ENCODE measurements at places on chromosomes 4 and X. TPM values are rescaled to one million over a fixed set of nuclear protein-coding genes. Genes with fewer than 3 reads are reported as not detected.

GRCh38 chrX:155094468-155095061, 23.3 kb downstream of the BRCC3 start:
- peaks cover 2% of the 10 kb centered on the region for H3K4me1 ChIP-seq
- DNase-seq: peak; percentile 73
- peaks cover 27% of the 10 kb centered on the region for H3K36me3 ChIP-seq
- no peak overlapping the region for H3K4me3 ChIP-seq
- no peak overlapping the region for H3K27ac ChIP-seq

DNA sequence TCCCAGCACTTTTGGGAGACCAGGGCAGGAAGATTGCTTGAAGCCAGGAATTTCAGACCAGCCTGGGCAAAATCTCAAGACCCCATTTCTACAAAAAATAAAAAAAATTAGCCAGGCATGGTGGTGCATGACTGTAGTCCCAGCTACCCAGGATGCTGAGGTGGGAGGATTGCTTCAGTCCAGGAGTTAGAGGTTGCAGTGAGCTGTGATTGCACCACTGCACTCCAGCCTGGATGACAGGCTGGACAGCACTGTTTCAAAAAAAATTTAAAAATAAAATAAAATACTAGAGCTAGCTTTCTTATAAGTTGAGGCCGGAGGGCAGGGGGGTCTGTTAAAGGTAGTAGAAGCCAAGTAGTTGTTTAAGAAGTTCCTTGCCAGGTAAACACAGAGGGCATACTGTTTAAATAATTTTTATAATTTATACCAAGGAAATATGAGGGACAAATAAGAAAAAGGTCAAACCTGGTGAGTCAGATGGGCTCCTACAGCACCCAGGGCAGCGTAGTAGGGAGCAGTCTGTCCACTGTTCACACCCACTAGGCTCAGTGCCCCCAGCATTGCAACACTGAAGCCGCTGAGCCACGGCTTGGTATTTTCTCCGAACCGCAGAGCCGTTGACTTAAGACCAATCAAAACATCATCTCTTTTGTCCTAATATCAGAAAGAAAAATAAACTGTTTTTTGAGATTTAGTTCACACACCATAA, 17.3 kb downstream of the COQ2 start:
- no peak for DNase-seq
- H3K36me3 ChIP-seq: peaks cover 42% of the 10 kb centered on the region
- no peaks in the 10 kb centered on the region for H3K27me3 ChIP-seq
- H3K27ac ChIP-seq: no peak overlapping the region

Gene PPP4R3C
- total RNA-seq: not detected

- H3K4me3 ChIP-seq: no peak overlapping the region
- H3K4me1 ChIP-seq: no peaks in the 10 kb centered on the region
- no peaks in the 10 kb centered on the region for H3K27me3 ChIP-seq
- H3K36me3 ChIP-seq: no peaks in the 10 kb centered on the region
Measured at GRCh38 chr4:69617083-69617694, 22.3 kb downstream of the UGT2A2 start.

DNA sequence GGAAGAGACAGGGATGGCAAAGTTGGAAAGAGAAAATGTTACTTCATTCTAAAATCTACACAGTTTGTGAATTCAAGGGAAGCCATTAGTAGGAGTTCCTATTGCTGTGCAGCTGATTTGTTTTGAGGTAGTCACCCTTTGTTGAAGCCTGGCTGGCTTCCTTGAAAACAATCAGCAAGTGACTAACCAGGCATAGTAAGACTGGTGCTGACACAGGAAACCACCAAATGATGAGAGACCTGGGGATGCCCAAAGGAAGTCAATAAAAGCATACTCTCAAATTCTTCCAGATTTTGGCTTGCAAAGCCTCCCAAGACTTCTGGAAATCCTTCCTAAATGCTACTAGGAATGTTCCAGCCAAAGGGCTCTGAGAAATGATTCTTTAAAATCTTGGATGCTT, 23.9 kb upstream of the PRDM8 start:
- DNase-seq: peak; percentile 89
- H3K36me3 ChIP-seq: peaks cover 5% of the 10 kb centered on the region
- H3K27me3 ChIP-seq: no peaks in the 10 kb centered on the region
- H3K27ac ChIP-seq: peak overlapping the region; percentile 95
- H3K4me1 ChIP-seq: peaks cover 50% of the 10 kb centered on the region
- peak overlapping the region; percentile 68 for H3K4me3 ChIP-seq

Gene CTAG1B
- not detected for total RNA-seq

GRCh38 chr4:90946945-90947344, 819.8 kb downstream of the CCSER1 start:
- H3K36me3 ChIP-seq: no peaks in the 10 kb centered on the region
- H3K27me3 ChIP-seq: no peaks in the 10 kb centered on the region
- H3K27ac ChIP-seq: no peak overlapping the region
- no peak overlapping the region for H3K4me3 ChIP-seq
- H3K4me1 ChIP-seq: no peaks in the 10 kb centered on the region

Gene DCAF4L1
- 0.21 TPM for total RNA-seq

Gene CLNK
- total RNA-seq: 0.79 TPM

DNA sequence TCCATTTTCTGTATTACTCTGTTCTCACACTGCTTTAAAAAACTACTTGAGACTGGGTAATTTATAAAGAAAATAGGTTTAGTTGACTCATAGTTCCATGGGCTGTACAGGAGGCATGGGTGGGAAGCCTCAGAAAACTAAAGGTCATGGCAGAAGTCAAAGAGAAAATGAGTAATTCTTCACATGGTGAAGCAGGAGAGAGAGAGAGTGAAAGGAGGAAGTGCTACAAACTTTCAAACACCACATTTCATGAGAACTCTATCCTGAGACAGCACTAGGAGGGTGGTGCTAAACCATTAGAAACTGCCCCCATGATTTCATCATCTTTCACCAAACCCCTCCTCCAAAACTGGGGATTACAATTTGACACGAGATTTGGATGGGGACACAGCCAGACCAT, 108.0 kb upstream of the PBDC1 start:
- no peak for DNase-seq
- no peak overlapping the region for H3K27ac ChIP-seq
- no peak overlapping the region for H3K4me3 ChIP-seq

- H3K4me1 ChIP-seq: peaks cover 54% of the 10 kb centered on the region
- H3K27me3 ChIP-seq: peaks cover 10% of the 10 kb centered on the region
- peaks cover 4% of the 10 kb centered on the region for H3K36me3 ChIP-seq
- peak overlapping the region; percentile 86 for H3K4me3 ChIP-seq
- no peak for DNase-seq
Measured at GRCh38 chr4:3040452-3041191, 33.7 kb downstream of the HTT-AS start.

DNA sequence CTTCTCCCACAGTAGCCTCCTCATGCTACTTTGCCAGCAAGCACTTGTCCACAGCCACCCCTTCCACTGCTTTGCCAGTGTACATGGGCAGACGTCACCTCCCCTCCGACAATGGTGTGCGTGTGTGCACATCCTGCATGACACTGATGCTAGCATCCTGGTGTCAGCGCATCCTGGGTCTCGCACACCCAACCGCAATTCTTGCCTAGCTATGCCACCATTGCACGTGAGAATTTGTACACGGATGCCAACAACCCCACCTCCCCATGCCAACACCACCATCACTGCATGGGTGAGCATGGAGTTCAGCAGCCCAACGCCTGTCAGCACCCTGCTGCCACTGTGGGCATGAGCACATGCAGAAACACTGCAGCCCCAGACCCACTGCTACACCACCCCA, 550.0 kb downstream of the STPG2 start:
- no peaks in the 10 kb centered on the region for H3K4me1 ChIP-seq
- no peak for DNase-seq
- H3K27me3 ChIP-seq: no peaks in the 10 kb centered on the region
- H3K36me3 ChIP-seq: no peaks in the 10 kb centered on the region
- H3K4me3 ChIP-seq: no peak overlapping the region

DNA sequence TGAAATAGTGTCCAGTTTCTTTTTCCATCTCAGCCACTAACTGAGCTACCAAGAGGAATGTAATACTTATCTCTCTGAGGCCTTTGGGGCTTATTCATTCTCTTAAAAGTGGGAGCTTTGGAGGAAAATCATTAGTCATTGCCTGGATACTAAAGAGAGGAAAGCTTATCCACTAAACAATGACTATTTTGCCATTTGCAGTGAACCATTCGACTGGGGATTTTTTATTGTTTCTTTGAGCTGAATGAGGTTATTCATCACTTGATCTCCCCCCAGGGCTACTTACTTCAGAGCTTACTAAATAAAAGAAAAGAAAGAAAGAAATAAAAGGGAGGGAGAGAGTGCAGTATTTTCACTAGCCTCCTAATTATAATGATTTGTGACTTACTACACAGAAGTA, 1329.5 kb upstream of the TENM3 start:
- no peak overlapping the region for H3K27ac ChIP-seq
- H3K4me3 ChIP-seq: no peak overlapping the region
- no peaks in the 10 kb centered on the region for H3K4me1 ChIP-seq
- DNase-seq: no peak
- no peaks in the 10 kb centered on the region for H3K36me3 ChIP-seq
- H3K27me3 ChIP-seq: no peaks in the 10 kb centered on the region

- DNase-seq: no peak
- H3K4me1 ChIP-seq: no peaks in the 10 kb centered on the region
- peaks cover 2% of the 10 kb centered on the region for H3K27me3 ChIP-seq
- no peaks in the 10 kb centered on the region for H3K36me3 ChIP-seq
- H3K27ac ChIP-seq: no peak overlapping the region
Measured at GRCh38 chrX:136353526-136354093, 52.8 kb downstream of the ADGRG4 start.

DNA sequence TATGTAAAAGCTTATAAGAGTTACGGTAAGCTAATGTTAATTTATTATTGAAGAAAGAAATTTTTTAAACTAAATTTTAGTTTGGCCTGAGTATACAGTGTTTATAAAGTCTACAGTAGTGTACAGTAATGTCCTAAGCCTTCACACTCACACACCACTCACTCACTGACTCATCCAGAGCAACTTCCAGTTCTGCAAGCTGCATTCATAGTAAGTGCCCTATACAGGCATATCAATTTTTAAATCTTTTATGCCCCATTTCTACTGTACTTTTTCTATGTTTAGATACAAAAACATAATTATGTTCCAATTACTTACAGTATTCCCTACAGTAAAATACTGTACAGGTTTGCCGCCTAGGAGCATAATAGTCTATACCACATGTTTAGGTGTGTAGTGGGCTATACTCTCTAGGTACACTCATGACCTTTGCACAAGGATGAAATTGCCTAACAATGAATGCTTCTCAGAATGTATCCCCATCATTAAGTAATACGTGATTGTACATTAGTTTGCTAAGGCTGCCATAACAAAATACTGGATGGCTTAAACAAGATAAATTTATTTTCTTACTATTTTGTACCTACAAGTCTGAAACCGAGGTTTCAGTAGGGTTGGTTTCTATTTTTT, 333.8 kb upstream of the PCDH7 start:
- H3K4me1 ChIP-seq: no peaks in the 10 kb centered on the region
- no peak overlapping the region for H3K4me3 ChIP-seq
- no peaks in the 10 kb centered on the region for H3K36me3 ChIP-seq

DNA sequence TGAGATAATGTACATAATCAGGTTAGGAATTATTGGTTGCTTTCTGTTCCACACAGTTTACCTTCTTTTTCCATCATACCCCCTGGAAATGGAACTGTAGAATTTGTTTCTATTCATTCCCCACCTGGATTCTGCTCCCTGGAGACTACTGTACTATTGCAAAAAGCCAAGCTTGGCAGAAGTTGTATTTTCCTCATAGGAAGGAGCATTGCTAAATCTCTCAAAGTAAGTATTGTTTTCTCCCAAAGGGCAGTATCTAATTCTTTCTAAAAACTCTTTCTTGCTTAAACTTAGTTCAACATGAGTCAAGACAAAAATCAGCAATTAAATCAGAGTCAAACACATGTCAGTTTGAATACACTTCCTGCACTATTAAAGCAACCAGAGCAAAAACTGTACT, 136.2 kb downstream of the CDS1 start:
- no peak overlapping the region for H3K27ac ChIP-seq
- H3K4me1 ChIP-seq: no peaks in the 10 kb centered on the region
- H3K36me3 ChIP-seq: no peaks in the 10 kb centered on the region
- no peak for DNase-seq

GRCh38 chrX:14235004-14235403, 205.3 kb upstream of the GEMIN8 start:
- no peaks in the 10 kb centered on the region for H3K36me3 ChIP-seq
- H3K4me3 ChIP-seq: no peak overlapping the region
- DNase-seq: no peak
- H3K4me1 ChIP-seq: no peaks in the 10 kb centered on the region

DNA sequence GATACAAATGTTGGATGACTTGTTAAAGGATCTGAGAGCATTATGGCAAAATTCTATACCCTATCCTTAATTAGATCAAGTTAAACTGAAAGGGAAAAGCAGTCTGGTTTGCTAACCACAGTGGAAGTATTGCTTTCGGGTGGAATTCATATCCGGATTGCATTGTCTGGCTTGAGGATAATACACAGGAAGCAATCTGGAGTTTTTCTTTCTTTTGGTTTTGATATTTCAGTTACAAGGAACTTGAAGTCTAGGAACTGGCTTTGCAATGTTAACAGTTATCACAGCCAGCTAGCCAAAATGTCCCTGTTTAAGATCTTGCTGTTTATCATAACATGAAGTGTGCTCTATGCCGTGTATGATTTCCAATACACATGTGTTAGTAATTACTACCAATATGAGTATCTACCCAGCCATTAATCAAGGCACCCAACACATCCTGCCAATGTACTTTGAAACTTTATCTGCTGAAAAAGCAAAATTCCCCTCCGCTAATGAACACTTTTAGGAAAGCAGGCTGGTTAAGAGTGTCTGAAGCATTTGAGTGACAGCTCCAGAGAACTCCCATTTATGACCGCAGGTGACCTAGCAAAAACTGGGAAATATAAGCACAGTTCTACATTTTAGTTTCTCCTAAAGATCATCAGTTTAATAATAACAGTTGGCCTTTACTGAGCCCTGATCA, 146.4 kb downstream of the PALLD start:
- DNase-seq: no peak
- peaks cover 10% of the 10 kb centered on the region for H3K27me3 ChIP-seq
- H3K27ac ChIP-seq: no peak overlapping the region
- H3K4me3 ChIP-seq: no peak overlapping the region

Gene RBM46
- not detected for total RNA-seq

GRCh38 chr4:80264825-80265224, 1.6 kb upstream of the FGF5 start:
- H3K27me3 ChIP-seq: peaks cover 79% of the 10 kb centered on the region
- no peak overlapping the region for H3K4me3 ChIP-seq
- H3K36me3 ChIP-seq: no peaks in the 10 kb centered on the region
- DNase-seq: no peak
- H3K27ac ChIP-seq: no peak overlapping the region
- H3K4me1 ChIP-seq: peaks cover 12% of the 10 kb centered on the region

- no peak for DNase-seq
- peaks cover 3% of the 10 kb centered on the region for H3K27me3 ChIP-seq
Measured at GRCh38 chr4:71553605-71554004, 214.8 kb downstream of the SLC4A4 start.

GRCh38 chrX:151982222-151982621, 7.7 kb upstream of the GABRE start:
- no peak overlapping the region for H3K27ac ChIP-seq
- no peaks in the 10 kb centered on the region for H3K36me3 ChIP-seq
- no peak overlapping the region for H3K4me3 ChIP-seq
- DNase-seq: no peak
- H3K27me3 ChIP-seq: no peaks in the 10 kb centered on the region
- no peaks in the 10 kb centered on the region for H3K4me1 ChIP-seq

Gene GPRASP1
- total RNA-seq: 0.96 TPM

Gene TRIM60
- total RNA-seq: not detected

Data from activated CD4-positive, alpha-beta T cell treated with anti-CD3 and anti-CD28 coated beads, Interleukin-2, amount 10 ng/mL, durations not matched to agents 24 days and 14 days (primary cell).